ENCODE measurements at places on chromosomes 7 and 10. TPM values are rescaled to one million over a fixed set of nuclear protein-coding genes. Genes with fewer than 3 reads are reported as not detected.

GRCh38 chr10:4526311-4526731, 299.7 kb upstream of the AKR1E2 start:
- no peak overlapping the region for H3K4me3 ChIP-seq
- no peak for DNase-seq
- no peaks in the 10 kb centered on the region for H3K36me3 ChIP-seq
- H3K27ac ChIP-seq = no peak overlapping the region

GRCh38 chr10:101140084-101140949, 9.2 kb downstream of the TLX1 start:
- H3K36me3 ChIP-seq = no peaks in the 10 kb centered on the region
- no peak for DNase-seq
- no peaks in the 10 kb centered on the region for H3K4me1 ChIP-seq
- no peaks in the 10 kb centered on the region for H3K27me3 ChIP-seq
- H3K27ac ChIP-seq = no peak overlapping the region

The NKX6-2 gene
- total RNA-seq = not detected

The CYP26C1 gene
- total RNA-seq = 0.23 TPM

DNA sequence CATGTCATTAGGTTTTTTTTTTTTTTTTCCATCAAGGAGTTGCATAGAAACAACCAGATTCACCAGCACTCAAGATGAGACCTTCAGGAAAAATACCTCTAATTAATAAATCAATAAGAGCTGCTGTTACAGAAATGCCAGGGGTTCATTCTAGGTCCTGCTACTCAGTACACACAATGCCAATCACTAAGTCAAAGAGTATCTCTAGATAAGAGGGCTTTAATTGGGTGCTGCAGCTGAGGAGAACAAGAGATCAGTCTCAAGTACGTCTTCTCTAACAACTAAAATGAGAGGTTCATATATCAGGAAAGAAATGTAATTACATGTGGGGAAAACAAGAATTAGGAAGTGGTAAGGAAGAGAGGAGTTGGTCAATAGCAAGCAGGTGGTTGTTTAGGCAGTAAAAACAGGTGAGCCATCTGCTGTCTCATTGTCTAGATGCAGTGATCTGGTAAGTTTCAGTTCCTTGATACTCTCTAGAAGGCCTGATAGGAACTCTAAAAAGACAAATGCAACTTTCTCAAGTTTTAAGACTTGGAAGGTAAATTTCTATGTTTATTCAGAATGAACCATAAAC, 272.9 kb upstream of the ZWINT start:
- H3K4me1 ChIP-seq = no peaks in the 10 kb centered on the region
- no peaks in the 10 kb centered on the region for H3K27me3 ChIP-seq
- no peaks in the 10 kb centered on the region for H3K36me3 ChIP-seq

The NUDCD3 gene
- total RNA-seq = 82.4 TPM

The HTR5A gene
- total RNA-seq = not detected

DNA sequence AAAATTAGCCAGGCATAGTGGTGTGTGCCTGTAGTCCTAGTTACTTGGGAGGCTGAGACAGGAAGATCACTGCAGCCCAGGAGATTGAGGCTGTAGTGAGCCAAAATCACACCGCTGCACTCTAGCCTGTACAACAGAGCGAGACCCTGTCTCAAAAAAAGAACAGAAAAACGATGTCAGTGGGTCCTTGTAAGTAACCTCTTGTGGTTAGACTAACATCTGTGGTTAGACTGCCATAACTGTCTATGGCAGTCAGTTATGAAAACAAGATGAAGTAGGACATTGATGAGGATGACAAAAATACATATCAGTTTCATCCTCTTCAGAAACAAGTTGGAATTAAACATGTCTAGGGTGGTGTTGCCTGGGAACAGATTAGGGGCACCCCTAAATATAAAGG, 53.3 kb downstream of the AKAP9 start:
- DNase-seq = no peak
- H3K4me3 ChIP-seq = no peak overlapping the region
- H3K27ac ChIP-seq = no peak overlapping the region
- no peaks in the 10 kb centered on the region for H3K27me3 ChIP-seq

The TCAF2 gene
- total RNA-seq = 3.6 TPM

The RBP4 gene
- 9.4 TPM for total RNA-seq

The GATA3 gene
- total RNA-seq = 2.0 TPM

- no peak overlapping the region for H3K27ac ChIP-seq
- H3K4me3 ChIP-seq = no peak overlapping the region
- DNase-seq = no peak
Measured at GRCh38 chr10:109467551-109467950, 455.8 kb downstream of the XPNPEP1 start.

- H3K36me3 ChIP-seq = no peaks in the 10 kb centered on the region
- H3K4me1 ChIP-seq = no peaks in the 10 kb centered on the region
- H3K27me3 ChIP-seq = no peaks in the 10 kb centered on the region
- DNase-seq = no peak
- no peak overlapping the region for H3K27ac ChIP-seq
- H3K4me3 ChIP-seq = no peak overlapping the region
Measured at GRCh38 chr7:88771417-88771816, 11.9 kb downstream of the ZNF804B start.

GRCh38 chr10:112797855-112798254, 152.2 kb upstream of the TCF7L2 start:
- DNase-seq = no peak
- H3K36me3 ChIP-seq = no peaks in the 10 kb centered on the region
- H3K4me3 ChIP-seq = no peak overlapping the region
- H3K4me1 ChIP-seq = peaks cover 3% of the 10 kb centered on the region
